ENCODE measurements at places on chromosomes 6 and 20. TPM values are rescaled to one million over a fixed set of nuclear protein-coding genes. Genes with fewer than 3 reads are reported as not detected.
A peak's percentile ranks its signal among the peaks of the same experiment; 100 is the strongest.

OTOR gene
- total RNA-seq: not detected

DNA sequence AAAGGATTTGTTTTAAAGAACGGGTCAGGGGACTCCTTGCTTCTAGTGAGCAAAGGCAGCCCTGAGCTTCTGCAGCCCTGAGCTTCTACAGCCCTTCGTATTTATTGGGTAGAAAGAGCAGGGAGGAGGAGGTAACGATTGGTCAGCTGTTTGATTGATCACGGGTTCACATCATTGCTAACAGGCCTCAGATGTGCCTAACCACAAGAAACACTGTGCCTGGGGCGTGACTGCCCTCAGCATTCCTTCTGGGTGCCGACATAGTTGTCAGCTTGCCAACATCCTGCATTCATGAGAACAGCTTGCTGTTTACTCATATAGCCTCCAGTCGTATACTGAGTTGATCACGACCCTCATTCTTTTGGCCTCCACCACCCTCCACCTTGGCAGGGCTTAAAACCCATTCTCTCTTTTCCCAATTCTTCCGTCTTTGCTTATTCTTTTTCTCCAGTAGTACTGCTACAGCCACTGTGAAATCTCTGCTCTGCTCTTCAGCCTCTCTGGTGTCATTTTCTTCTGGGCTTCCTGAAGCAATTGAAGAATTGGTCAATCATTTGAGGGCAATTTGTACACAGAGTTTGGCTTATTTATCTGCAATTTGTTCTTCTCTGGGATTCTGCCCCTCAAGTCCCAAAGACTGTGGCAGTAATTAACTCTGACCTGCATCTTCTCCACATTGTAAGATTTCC is 25.4 kb upstream of the NOP56 start:
- no peak for DNase-seq
- no peaks in the 10 kb centered on the region for H3K27me3 ChIP-seq
- H3K4me1 ChIP-seq: no peaks in the 10 kb centered on the region
- no peak overlapping the region for H3K27ac ChIP-seq

WFDC12 gene
- total RNA-seq: not detected

GRCh38 chr6:119142637-119143036 is 64.2 kb upstream of the FAM184A start:
- H3K36me3 ChIP-seq: no peaks in the 10 kb centered on the region
- H3K27me3 ChIP-seq: no peaks in the 10 kb centered on the region
- peaks cover 5% of the 10 kb centered on the region for H3K4me1 ChIP-seq
- DNase-seq: peak; percentile 50
- no peak overlapping the region for H3K27ac ChIP-seq

DNA sequence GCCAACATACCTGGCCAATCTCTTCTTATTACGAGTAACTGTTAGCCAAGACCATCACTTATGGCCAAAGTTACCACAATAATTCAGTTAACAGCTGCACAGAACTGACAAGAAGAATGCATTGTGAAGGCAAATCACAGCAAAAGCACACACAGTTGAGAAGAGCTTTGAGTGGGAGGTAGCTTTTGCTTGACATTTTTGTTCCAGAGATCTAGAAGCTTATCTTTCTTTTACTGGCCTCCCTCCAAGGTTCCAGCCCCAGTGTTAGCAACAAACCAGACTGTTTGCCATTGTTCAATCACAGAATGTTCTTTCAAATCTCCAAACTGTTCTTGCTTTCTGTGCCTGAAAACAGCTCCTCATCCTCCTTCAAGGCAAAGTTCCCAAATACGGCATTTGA is 35.9 kb upstream of the IRAK1BP1 start:
- H3K4me1 ChIP-seq: no peaks in the 10 kb centered on the region
- no peak for DNase-seq
- no peak overlapping the region for H3K4me3 ChIP-seq
- no peaks in the 10 kb centered on the region for H3K36me3 ChIP-seq

DNA sequence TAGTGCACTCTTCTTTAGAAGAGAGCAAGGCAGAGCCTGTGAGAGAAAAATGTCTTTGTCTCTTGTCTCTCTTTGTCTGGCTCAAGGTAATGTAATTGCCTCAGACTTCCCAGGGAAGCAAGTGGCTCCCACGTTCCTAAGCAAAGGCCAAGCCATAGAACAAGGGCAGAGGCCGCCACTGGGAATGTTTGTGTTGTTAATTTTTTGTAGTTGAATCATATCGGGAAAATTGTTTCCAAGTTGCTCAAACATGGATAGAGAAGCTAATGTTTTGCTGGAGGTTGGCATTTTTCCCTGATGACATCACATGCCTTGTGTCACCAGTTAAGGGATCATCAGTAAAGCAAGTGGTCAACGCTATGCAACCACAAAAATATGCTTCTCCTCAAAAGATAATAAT is 211.5 kb upstream of the FOXA2 start:
- H3K4me1 ChIP-seq: peaks cover 8% of the 10 kb centered on the region
- H3K36me3 ChIP-seq: no peaks in the 10 kb centered on the region
- no peak overlapping the region for H3K4me3 ChIP-seq
- H3K27me3 ChIP-seq: no peaks in the 10 kb centered on the region
- H3K27ac ChIP-seq: peak overlapping the region; percentile 35
- DNase-seq: peak; percentile 94

SLC26A8 gene
- total RNA-seq: under 0.01 TPM

GATA5 gene
- total RNA-seq: 0.78 TPM

SCAND1 gene
- total RNA-seq: 84.8 TPM

DNA sequence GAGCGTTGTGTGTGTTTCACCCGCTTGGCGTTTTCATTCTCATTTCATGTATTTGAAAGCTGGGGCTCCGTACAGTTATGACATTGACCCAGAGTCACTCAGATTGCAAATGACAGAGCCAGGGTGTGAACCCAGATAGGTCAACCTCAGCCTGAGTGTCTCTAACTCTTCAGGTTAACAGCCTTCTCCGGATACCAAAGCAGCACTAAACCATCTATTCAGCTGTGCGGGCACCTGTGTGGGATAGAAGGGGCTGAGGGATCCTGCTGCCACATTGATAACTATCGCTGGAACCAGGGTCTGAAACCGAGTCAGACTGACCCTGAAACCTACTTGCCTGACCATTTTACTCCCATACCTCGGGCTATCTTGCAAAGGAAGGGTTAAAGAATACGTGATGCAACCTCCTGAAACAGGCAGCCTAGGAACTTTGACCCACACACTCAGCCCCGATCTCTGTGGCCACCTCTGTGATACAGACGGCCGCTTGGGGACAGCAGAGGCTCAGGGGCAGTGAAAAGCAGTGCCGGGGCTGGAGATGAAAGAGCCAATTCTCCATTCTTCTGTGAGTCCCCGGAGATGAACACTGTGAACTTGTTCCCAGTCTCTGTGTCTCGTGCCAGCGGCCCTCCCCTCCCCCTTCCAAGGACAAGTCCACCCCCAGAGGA is 233.5 kb upstream of the QKI start:
- H3K27me3 ChIP-seq: no peaks in the 10 kb centered on the region
- peaks cover 14% of the 10 kb centered on the region for H3K4me1 ChIP-seq
- no peaks in the 10 kb centered on the region for H3K36me3 ChIP-seq
- H3K4me3 ChIP-seq: no peak overlapping the region
- peak; percentile 89 for DNase-seq

DNA sequence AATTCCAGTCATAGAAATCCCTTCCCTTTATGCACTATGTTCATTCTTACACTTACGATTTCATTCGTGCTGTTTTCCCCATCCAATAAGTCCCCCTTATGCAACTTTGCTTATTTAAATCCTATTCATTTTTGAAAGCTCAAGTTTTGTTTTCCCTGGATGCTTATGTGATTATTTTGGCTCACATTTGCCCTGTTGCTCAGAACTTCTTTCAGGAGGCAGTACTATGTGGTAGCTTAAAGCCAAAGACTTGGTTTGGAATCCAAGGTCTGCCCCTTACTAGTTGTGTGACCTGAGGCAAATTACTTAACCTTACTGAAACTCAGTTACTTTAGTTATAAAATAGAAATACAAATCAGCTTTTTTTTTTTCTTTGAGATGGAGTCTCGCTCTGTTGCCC is 59.6 kb downstream of the MOXD1 start:
- no peaks in the 10 kb centered on the region for H3K36me3 ChIP-seq
- H3K4me1 ChIP-seq: no peaks in the 10 kb centered on the region
- no peak overlapping the region for H3K27ac ChIP-seq
- no peaks in the 10 kb centered on the region for H3K27me3 ChIP-seq
- no peak for DNase-seq

PNLDC1 gene
- not detected for total RNA-seq

DNA sequence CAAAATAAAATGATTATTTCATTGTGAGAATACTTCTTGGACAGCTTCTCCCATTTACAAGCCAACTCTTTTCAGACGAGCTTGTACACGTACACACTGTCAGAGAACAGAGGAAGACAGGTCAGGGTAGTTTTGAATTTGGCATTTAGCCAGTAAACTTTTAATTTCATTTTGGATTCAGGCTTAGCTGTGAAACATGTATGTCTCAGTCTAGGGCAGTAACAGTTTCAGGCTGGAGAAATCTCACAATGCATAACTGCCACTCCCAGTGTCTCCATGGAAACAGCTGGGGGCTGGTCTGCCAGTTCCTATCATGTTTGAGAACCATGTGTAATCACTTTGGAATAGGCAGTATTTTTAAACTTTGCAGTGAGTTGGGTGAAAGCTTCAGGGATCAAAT is 22.0 kb upstream of the QKI start:
- H3K27ac ChIP-seq: no peak overlapping the region
- no peaks in the 10 kb centered on the region for H3K36me3 ChIP-seq
- no peak for DNase-seq
- no peak overlapping the region for H3K4me3 ChIP-seq
- H3K27me3 ChIP-seq: no peaks in the 10 kb centered on the region

GRCh38 chr6:101401792-101402621 is 8.5 kb downstream of the GRIK2 start:
- no peak overlapping the region for H3K27ac ChIP-seq
- H3K36me3 ChIP-seq: no peaks in the 10 kb centered on the region
- DNase-seq: no peak
- peaks cover 7% of the 10 kb centered on the region for H3K4me1 ChIP-seq
- no peaks in the 10 kb centered on the region for H3K27me3 ChIP-seq

ADAM33 gene
- 144 TPM for total RNA-seq

GRCh38 chr6:132316970-132317369 is 84.3 kb downstream of the MOXD1 start:
- no peaks in the 10 kb centered on the region for H3K36me3 ChIP-seq
- H3K27me3 ChIP-seq: no peaks in the 10 kb centered on the region
- H3K27ac ChIP-seq: no peak overlapping the region
- no peaks in the 10 kb centered on the region for H3K4me1 ChIP-seq
- no peak for DNase-seq

- no peak overlapping the region for H3K4me3 ChIP-seq
- H3K36me3 ChIP-seq: no peaks in the 10 kb centered on the region
- peaks cover 13% of the 10 kb centered on the region for H3K4me1 ChIP-seq
These were observed 109.1 kb upstream of the SCAF8 start for GRCh38 chr6:154624038-154624599.

DNA sequence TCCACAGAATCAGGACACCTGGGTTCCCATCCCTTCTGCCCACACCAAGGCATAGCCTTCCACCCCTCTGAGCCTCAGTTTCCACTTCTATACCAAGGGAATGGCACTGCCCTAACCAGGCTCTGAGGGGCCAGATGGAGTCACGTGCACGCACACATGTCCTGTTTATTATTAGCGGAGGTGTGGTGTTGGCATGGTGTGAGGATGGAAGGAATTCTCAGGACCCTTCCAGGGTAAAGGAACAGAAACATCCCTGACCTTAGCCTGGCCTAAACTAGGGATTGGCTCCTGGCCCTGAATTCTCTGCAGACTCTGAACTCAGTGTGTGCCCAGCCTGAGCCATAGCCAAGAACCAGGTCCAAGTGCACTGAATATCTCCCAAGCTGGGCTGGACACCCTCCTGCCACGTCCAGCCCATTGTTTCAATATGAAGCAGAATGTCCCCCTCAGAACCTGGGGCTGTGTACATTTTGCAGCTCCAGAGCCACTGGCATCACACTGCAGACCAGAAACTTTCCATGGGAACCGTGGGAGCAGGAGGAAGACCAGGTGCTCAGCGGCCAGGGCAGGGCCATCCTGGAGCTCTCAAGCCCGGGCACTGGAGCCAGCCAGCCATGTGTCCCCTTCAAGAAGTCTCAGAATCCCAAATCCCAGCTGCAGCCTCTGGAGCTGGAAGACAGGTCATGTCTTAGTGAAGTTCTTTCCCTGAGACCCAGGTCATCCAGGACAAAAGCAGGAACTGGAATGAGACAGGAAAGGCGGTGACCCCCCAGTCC is 208.4 kb downstream of the ANKRD60 start:
- peaks cover 19% of the 10 kb centered on the region for H3K4me1 ChIP-seq
- H3K27ac ChIP-seq: peak overlapping the region; percentile 22
- H3K27me3 ChIP-seq: no peaks in the 10 kb centered on the region
- H3K4me3 ChIP-seq: no peak overlapping the region

GRCh38 chr6:106666282-106667021 is 37.1 kb downstream of the QRSL1 start:
- H3K27me3 ChIP-seq: no peaks in the 10 kb centered on the region
- H3K36me3 ChIP-seq: peaks cover 50% of the 10 kb centered on the region
- H3K27ac ChIP-seq: no peak overlapping the region

- H3K4me1 ChIP-seq: no peaks in the 10 kb centered on the region
- no peak for DNase-seq
- no peak overlapping the region for H3K27ac ChIP-seq
- no peaks in the 10 kb centered on the region for H3K36me3 ChIP-seq
- H3K4me3 ChIP-seq: no peak overlapping the region
- H3K27me3 ChIP-seq: no peaks in the 10 kb centered on the region
These were observed 163.7 kb downstream of the MAFB start for GRCh38 chr20:40525351-40525750.

- no peaks in the 10 kb centered on the region for H3K36me3 ChIP-seq
- no peak for DNase-seq
- no peaks in the 10 kb centered on the region for H3K27me3 ChIP-seq
- H3K4me1 ChIP-seq: peaks cover under 1% of the 10 kb centered on the region
- no peak overlapping the region for H3K4me3 ChIP-seq
These were observed 29.7 kb upstream of the MDFI start for GRCh38 chr6:41608443-41609151.

- no peak for DNase-seq
- no peaks in the 10 kb centered on the region for H3K4me1 ChIP-seq
- no peak overlapping the region for H3K27ac ChIP-seq
- no peak overlapping the region for H3K4me3 ChIP-seq
- no peaks in the 10 kb centered on the region for H3K27me3 ChIP-seq
- no peaks in the 10 kb centered on the region for H3K36me3 ChIP-seq
These were observed 29.4 kb downstream of the PHACTR3 start for GRCh38 chr20:59633656-59634251.

SPDEF gene
- not detected for total RNA-seq

SYNDIG1 gene
- total RNA-seq: not detected

- DNase-seq: no peak
- no peaks in the 10 kb centered on the region for H3K36me3 ChIP-seq
- H3K4me1 ChIP-seq: peaks cover 26% of the 10 kb centered on the region
- peaks cover 95% of the 10 kb centered on the region for H3K27me3 ChIP-seq
- no peak overlapping the region for H3K4me3 ChIP-seq
- H3K27ac ChIP-seq: no peak overlapping the region
These were observed 87.9 kb downstream of the CD40 start for GRCh38 chr20:46206025-46206424.

Measured in esophagus muscularis mucosa (tissue), 4 donors.